ENCODE measurements at places on chromosomes 3 and 15.

GRCh38 chr15:61041886-61042285 lies 187.2 kb downstream of the RORA start:
- DNase-seq: no peak

DNA sequence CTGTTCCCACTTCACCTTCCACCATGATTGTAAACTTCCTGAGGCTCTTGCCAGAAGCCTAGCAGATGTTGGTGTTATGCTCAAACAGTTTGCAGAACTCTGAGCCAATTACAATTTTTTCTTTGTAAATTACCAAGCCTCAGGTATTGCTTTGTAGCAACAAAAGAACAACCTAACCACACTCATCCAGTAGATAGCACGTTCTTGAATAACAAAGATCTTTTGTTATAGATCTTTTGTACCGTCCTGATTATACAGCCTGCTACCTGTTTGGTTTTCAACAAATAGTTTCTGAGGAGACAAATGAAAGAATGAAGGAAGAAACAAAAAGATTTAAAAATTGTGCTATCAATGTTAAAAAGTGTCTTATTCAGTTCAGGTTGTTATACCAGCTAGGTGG lies 474.7 kb upstream of the ALCAM start:
- no peak for DNase-seq

GRCh38 chr3:29643034-29643425 lies 362.2 kb downstream of the RBMS3 start:
- no peak for DNase-seq

DNA sequence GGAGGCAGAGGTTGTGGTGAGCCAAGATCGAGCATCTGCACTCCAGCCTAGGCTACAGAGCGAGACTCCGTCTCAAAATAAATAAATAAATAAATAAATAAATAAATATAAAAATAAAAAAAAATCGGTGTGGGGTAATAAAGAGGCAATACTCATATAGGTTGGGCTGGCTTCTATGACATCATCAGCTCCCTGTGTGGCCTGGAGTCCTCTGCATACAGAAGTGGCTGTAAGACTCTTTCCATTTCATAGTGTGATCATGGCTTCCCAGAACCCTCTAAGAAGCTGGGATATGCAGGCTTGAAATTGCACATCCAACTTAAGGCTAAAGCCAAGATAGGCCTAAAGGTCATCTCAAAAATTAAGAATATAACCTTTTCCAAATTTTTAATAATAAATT lies 101.6 kb downstream of the ZIC4 start:
- DNase-seq: no peak

DNA sequence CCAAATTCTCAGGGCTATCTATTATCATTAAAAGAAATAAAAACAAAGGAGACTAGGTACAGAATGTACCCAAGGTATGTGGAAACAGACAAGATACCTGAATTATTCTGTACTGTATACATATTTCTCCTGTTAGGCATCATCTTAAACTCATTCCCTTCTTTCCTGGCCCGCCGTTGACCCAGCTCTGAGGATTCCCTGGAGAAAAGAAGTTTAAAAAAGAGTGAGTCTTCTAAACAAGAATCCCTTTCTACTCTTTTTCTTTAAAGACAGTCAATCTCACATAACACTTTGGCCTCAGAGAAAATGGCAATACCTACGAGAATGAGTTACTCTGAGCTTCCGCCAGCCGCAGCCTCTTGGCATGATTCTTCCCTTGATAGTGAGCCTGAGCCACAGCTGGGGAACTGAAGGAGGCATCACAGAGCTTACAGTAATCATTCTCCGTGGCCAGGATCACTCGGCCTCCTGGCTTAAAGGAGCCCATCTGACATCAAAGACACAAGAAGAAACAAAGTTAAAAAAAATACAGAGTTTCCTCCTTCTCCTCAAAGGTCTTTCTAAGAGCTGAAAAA lies 44.2 kb downstream of the ZMAT3 start:
- DNase-seq: peak; percentile 64

GRCh38 chr3:136728473-136728872 lies 23.7 kb downstream of the STAG1 start:
- no peak for DNase-seq

GRCh38 chr3:39287216-39288164 lies 7.7 kb upstream of the CX3CR1 start:
- peak; percentile 53 for DNase-seq

GRCh38 chr3:159929171-159930141 lies 59.2 kb upstream of the IL12A start:
- DNase-seq: peak; percentile 63

- peak; percentile 69 for DNase-seq
These were observed at the start of gene EPHA6 for GRCh38 chr3:96813820-96814650. Gene EPHA6 (plus strand): TSS chr3:96814594.

- DNase-seq: no peak
These were observed 23.1 kb downstream of the ALPK3 start for GRCh38 chr15:84840255-84840654.

DNA sequence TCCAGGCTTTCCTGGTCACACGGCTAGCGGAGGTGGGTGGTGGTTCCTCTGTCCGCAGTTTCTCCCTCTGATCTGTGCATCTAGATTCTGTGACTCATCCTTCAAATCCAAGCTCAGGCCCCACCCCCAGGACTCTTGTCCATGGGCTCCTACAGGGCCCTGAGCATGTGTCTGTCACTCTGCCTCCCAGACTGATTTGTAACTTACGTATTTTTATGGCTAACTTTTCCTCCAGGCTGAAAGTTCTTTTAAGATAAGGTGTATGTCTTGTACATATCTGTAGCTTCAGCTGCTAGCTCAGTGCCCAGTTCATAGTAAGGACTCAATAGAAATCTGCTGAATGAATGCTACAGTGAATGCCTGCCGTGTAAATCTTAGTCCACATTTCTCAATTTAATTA lies 8.0 kb downstream of the ESYT3 start:
- no peak for DNase-seq

- DNase-seq: no peak
These were observed 7.9 kb downstream of the FAM162A start for GRCh38 chr3:122391681-122392446.

GRCh38 chr15:66834881-66835878 lies 133.1 kb downstream of the SMAD6 start:
- no peak for DNase-seq

DNA sequence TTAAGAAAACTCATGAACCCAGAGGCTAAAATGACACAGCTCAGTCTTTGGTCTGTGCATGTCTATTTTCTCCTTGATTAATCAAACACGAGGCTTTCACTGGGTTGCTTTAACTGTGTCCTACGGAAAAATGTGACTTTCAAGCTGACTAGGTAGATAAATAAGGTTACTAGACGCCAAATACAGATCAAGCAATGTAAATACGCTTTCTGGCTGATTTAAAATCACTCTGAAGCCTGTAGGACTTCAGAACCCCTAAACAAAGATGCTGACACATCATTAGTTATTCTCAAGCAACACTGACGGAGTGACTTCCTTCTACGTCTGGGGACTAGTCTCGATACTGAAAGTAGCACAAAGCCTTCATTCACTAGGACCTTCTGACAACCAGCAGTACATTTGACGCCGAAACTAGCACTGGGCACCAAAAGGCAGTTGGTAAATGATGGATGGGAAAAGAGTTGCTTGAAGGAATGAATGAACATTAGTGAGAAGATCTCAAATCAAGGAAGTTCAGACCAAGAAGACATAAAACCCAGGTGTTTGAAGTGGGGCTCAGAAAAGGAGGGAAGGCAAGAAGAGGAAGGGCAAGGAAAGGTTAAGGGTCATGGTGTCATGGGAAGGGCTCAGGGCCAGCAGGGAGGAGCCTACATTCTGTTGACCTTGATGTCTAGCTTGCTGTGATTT lies 67.1 kb upstream of the CDV3 start:
- DNase-seq: peak; percentile 83
